ENCODE measurements at places on chromosomes 3 and 15.

DNA sequence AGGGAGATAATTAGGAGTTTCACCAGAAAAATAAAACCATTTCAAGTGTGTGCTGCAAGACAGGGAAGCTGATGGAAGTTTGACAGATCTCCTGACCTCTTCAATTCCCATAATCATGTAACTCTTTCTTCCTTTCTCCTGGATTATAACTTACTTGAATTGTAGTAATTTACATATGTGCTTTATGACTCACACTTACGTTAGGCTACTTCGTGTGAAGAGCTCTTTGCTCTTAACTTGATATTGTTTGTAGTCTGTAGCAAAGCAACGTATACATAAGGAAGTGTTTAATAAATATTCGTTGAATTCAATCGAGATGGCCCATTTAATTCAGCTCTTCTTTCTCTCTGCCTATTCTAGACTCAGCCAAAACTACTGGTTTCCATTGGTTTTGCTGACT lies 23.5 kb downstream of the ROBO2 start:
- no peak for DNase-seq

DNA sequence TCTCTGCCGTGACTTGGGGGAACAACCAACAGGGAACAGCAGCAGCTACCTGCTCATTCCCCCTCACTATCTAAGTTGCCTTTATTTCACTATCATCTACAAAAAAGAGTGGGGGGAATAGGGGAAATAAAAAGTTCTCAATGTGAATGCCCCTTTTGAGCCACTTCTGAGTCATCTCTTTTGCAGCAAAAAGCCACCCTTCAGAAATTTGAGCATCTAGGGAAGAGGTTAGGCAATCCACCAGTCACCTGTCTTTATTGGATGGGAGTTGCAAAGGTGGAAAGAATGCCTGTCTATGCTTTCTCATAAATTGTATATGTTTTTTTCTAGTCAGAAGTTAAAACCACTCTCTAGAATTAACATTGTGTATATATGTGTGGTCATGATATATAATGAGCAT lies 41.1 kb downstream of the GPD1L start:
- DNase-seq: peak; percentile 7

DNA sequence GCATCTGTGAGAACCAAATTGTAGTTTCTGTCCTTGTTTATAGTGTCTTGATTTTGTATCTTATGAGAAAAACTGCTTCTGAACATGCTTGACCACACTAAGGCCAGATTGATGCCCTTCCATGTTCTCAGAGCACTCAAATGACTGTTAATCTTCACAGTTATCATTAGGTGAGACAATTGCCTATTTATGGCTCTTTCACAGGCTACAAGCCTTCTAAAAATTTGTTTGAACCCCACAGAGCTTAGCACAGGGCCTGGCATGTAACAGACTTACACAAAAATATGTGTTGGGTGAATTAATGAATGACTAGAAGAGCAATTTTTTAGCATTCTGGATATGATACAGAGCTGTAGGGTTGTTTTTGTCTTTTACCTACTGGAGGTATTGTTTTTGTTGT lies 43.1 kb downstream of the BTLA start:
- DNase-seq: no peak

GRCh38 chr3:160402221-160403027 lies 3.0 kb downstream of the SMC4 start:
- DNase-seq: no peak

DNA sequence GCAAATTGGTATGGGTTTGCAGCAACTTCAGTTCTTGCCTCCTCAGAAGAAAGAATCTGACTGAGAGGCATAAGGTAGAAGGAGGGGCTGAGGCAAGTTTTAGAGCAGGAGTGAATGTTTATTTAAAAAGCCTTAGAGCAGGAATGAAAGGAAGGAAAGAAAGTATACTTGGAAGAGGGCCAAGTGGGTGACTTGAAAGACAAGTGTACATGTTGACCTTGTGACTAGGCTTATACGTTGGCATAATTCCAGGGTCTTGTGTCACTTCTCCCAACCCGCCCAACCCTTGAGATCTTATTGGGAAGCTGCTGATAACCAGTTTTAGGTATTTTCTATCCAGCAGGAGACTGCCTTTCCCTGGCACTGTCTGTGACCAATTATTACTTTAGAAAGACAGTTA lies 436.9 kb upstream of the ZNF717 start:
- DNase-seq: no peak

- no peak for DNase-seq
Measured at GRCh38 chr3:33883538-33883950, 85.1 kb downstream of the PDCD6IP start.

DNA sequence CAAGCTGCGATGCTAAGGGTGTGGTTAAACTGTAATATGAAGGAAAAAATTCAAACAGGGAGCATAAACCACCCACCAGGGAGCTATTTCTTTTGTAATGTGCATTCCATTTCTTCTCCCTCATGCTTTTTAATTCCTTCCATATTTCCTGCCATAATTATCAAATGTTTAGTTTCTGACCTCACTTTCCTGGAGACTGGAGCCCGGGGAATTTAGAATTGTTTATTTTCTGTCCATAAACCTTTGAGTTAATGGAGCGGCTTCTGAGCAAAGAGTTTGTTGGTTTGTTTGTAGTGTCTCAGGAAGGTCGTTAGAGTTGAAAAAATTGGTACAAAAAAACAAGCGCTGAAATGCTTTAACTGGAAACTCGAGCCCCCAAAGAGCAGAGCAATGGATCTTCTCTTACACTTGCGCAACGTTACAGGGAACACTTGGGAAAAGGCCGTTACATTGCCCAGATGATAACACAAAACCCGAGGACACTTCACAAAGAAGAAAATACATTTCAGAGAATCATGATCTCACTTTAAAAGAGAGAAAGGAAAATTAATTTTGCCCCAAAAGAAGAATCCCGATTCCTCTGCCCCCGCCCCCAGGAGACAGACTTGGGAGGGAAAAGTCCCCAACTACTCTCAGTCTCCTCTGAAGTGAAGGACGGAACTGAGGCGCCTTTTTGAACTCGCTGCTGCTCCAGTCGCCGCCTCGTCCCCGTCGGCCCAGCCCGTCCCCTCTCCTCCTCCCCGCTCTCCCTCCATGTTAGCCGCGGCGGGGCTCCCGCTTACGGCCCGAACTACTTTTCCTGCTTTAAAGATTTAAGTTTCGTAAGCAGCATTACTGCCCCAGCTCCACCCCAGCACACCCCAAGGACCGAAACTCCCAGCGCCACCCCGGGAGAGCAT lies 842 bp downstream of the FSTL1 start:
- peak; percentile 73 for DNase-seq

DNA sequence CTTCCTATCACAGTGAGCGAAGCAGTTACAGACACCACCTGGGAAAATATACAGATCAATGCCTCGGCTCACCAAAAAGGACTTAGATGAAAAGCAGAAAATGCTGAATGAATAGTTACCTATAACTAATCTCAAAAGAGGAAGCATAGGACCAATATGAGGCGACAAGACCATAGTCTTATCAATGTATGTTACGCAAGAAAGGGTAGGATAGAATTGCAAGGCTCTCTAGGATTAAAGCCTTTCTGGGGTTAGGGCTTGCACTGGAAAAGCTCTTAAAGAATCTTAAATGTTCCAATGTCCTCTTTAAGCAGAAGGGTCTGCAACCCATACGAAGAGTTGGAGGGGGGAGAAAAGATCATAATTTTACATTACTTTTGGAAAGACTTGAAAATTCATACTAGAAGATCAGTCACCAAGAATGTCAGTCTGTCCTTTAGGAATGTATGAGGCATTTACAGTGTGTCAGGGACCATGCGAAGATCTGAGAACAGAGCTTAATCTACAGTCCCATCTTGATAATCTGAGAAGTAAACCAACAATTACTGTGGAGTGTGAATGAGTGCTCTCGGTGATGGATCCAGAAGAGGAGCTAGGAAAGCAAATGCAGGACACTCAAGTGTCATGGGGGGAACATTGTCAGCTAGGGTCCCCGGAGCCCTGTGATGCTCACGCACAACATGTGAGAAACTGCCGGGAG lies 185.9 kb downstream of the GREM1 start:
- no peak for DNase-seq

DNA sequence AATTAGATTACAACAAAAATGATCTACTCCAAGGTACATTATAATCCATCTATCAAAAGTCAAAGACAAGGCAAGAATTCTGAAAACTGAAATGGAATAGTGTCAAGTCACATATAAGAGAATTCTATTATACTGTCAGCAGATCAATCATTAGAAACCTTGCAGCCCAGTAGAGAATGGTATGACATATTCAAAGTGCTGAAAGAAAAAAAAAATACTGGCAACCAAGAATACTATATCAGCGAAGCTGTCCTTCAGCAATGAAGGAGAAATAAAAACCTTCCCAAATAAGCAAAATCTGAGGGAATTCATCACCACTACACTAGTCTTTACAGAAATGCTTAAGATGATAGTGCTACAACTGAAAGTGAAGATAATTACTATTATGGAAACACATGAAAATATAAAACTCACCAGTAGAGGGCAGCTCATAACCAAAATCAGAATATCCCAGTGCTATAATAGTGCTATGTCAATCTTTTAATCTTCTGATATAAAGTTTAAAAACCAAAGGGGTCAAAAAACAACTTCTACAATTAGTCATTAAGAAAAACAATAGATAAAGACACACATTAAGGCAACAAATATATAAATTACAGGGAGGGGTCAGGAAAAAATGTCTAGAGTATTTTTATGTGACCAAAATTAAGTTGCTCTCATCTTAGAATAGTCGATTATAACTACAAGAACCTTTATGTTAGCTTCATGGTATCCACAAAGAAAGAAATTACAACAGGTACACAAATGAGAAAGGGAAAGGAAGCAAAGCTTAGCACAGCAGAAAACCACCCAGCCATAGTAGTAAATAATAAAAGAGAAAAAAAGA lies 190.7 kb upstream of the CNTN6 start:
- peak; percentile 2 for DNase-seq

- DNase-seq: no peak
Measured at GRCh38 chr3:184448321-184449160, 68.7 kb downstream of the CHRD start.
